ENCODE measurements at places on chromosomes 12 and 14. TPM values are rescaled to one million over a fixed set of nuclear protein-coding genes. Genes with fewer than 3 reads are reported as not detected.

The PRB2 gene
- not detected for total RNA-seq

The GPR84 gene
- total RNA-seq = not detected

The BTG1 gene
- 18.5 TPM for total RNA-seq

The PMCH gene
- total RNA-seq = not detected

The KRT78 gene
- not detected for total RNA-seq

Measured in bronchus fibroblast of lung (primary cell).